ENCODE measurements at places on chromosomes 16 and 17.

DNA sequence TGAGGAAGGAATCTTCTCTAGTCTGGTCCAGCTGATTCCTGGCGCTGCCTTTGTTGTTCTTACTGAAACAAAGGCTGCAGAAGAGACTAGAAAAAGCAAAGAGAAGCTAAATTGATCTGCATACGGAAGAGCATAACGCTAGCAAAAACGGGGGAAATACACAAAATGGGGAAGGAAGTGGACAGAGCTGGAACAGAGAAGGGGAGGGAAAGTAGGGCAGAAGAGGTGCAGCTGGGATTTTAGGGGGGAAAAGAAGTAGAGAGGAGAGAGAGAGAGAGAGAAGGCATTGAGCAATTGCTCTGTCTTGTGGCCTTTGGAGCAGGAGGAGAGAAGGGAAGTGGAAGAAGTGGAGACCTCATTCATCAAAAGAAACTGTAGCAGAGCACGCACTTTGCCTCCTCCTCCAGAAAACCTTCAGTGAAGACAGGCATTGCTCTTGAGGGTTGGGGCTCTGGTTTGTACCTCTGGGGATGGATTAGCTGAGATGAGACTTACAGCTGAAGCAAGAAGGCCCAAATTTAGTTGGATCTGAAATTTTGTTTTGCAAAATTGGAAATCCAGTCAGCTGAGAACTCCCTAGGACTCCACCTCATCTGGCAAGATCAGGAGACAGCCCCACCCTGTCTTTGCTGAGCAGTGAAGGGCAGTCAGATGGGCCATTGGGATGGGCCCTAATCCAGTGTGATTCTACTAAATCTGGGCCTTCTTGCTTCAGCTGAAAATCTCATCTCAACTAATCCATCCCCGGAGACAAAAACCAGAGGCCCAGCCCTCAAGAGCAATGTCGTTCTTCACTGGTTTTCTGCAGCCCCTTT is 55.8 kb downstream of the CDRT4 start:
- no peak for DNase-seq

DNA sequence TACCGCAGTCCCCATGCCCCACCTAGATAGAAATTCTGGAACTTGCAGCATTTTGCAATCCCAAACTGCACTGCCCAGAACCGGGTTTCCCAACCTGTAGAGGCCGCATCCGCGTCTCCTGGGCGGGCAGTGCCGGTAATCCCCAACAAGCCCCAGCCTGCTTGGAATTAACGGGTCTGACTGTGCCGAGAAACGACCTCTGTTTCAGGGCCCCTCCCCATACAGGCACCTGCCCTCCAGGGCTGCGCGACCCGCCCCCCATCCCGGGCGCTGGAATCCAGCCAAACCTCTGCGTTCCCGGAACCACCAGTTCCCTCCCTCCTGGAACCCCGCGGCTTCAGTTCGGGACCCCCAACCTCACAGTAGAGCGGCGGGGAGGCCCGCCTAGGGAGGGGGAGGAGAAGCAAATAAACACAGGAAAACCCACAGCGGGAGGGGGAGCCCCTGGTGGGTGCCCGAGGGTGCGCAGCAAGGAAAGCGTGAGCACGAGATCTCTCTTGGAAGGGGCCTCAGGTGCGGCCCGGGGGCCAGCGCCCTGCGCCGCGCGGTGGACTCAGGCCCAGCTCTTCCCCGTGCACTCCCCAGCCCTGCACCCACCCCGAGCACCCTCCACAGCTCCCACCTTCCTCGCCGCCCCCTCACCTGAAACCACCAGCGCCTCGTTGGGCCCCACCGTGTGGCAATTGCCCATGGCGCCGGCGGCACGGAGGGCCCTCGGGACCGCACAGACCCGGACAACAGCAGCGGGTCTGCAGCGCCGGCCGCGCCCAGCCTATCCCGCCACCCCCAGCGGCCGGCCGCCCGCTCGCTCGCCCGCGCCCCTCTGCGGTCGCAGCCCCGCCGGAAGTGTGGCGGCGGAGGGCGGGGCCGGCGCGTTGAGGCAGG is at the start of gene FLOT2:
TSS of gene FLOT2 (minus strand) at position 850 of the 885 bp plus-strand sequence. CDS start at position 691, 159 bp downstream.
- peak; percentile 46 for DNase-seq

GRCh38 chr17:146546-146945 is 9.2 kb downstream of the SCGB1C2 start:
- peak; percentile 38 for DNase-seq

- DNase-seq, result no peak
These were observed 103.7 kb downstream of the RAP1GAP2 start for GRCh38 chr17:2899906-2900305.

GRCh38 chr17:13209081-13209480 is 191.3 kb upstream of the ELAC2 start:
- DNase-seq, result no peak

Data from stimulated activated effector memory CD8-positive, alpha-beta T cell treated with anti-CD3 and anti-CD28 coated beads, Interleukin-12 subunit alpha, Interleukin-12 subunit beta, amount 100 ng/mL, for 72 hours (primary cell).